Mucosa of gallbladder (tissue), 1 donor: ENCODE measurements at places on chromosomes 6 and 20. TPM values are rescaled to one million over a fixed set of nuclear protein-coding genes. Genes with fewer than 3 reads are reported as not detected.

DNA sequence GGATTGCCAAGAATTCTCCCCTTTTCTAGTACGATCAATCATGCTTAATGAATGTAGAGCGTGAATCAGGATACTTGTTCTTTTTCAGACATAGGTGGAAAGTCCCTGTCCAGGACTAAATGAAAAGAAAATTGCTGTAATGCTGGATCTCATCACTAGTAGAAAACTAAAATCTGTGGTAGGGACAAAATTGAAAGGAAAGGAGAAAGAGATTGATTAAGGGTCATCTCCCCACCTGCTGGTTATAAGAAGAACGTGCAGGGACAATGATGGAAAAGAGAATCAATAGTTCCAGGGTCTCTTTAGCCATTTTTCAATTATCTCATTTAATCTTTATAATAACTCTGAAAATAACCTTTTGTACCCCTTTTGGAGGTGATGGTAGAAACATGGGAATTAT, 18.7 kb upstream of the HLA-DRB1 start:
- no peak for DNase-seq

- no peak for DNase-seq
Observed at GRCh38 chr6:62324834-62325233, 38.8 kb upstream of the KHDRBS2 start.

DNA sequence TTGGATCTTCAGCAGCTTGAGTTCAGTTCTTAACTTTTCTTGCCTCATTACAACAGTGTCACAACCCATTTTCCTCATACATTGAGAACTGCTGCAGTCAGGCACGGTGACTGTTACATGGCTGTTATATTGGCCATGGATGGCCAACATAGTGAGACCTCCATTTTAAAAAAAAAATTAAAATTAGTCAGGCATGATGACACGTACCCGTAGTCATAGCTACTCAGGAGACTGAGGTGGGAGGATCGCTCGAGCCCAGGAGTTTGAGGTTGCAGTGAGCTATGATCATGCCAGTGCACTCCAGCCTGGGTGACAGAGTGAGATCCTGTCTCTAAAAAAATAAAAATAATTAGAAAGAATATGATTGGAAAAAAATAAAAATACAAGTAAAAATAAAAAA, 9.9 kb upstream of the MMP24 start:
- no peak for DNase-seq

DNA sequence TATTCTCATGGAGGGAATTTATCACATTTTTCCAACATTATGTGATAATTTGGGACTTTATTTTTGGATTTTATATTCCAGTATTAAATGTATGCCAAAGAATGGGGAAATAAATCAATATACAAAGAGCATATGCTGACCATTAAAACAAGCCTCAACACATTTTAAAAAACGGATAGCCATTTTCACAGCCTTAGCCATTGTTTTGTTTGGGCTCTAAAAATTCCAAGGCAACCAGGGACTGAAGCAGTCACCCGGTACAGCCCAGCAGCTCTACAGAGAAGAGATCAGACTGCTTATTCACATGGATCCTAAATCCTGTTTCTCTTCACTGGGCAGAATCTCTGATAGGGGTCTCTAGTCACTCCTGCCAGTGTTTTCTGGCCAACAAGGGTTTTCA, 150.2 kb upstream of the OGFRL1 start:
- no peak for DNase-seq

DNA sequence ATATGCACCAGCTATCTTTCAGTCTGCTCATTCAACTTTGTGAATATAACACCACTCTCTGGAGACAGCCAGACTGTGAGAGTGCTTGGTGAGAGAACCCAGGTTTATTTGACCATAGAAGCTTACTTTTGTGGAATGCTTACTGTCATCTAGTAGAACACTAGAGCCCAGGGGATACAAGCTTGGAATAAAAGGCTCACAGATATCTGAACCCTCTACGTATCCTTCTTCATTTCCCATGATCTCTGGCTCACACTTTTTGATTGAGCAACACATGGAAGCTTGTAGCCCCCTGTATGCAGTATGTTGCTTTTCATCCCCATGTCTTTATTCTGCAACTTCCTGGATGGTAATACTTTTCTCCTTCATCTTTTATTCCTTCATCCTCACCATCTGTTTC, 835.3 kb upstream of the CITED2 start:
- no peak for DNase-seq

GRCh38 chr6:144152334-144152900, 2.1 kb downstream of the STX11 start:
- no peak for DNase-seq

DNA sequence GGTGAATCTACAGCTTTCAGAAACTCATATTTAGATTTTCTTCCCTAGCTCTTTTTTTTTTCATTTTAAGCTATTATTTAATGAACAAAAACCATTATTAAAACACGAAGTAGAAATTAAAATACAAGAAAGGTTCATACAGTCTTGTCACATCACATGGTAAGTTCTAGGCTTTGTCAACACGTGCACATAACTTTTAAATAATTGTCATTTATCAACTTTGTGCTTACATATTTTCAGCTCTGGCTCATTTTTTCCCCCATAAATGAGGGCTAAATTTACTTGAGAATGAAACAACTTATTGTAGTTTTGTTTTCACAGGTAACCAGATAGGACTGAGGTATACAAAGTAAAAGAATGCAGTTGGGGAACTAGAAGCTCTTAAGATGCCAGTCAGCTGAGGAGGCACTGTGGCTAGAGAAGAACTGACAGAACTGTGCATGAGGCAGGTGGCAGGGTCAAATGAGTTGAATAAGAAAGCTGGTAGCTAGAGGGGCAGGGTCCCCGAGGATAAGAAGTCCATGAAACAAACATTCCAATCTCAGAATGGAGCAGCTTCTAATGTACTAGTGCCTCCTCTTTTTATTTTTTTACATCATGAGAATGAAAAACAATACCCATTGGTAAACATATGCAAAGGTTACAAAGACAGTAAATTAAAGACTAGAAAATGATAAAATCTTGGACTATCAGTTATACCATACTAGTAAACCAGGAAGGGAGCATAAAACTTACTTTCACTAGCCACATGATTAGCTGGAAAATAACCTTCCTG, 141.5 kb downstream of the MYB start:
- DNase-seq = no peak

- peak; percentile 81 for DNase-seq
Observed at GRCh38 chr6:83430611-83431544, at the start of gene ME1. TSS of gene ME1 (minus strand) at chr6:83431051. CDS start at chr6:83430954, 97 bp downstream.

DNA sequence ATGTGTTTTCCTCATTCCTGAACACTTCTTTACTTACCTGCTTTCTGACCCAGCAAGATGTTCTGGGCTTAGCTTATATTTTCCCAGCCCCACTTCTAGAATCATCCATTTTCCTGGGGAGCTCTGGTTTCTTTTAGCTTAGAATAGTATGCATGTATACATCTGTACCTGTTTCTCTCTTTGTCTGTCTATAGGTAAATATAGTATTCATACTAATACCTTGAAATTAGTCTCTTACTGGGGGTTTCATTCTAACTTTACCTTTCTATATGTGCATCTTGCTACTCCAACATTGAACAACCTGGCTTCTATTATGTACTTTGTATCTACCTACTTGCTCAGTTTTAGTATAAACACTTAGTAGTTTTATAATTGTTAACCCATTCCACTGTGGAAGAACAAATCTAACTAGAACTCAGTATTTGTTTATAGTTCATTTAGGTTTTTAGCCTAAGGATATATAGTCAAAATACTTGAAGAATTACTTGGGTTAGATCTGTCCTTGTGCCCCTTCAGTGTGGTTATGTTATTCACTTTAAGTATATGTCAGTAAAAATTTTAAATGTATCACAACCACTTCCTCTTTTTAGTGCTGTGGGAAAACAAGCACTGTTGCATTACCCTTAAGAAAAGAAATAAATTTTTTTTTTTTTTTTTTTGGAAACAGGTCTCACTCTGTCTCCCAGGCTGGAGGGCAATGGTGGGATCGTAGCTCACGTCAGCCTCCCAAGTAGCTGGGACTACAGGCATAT, 54.0 kb downstream of the ASXL1 start:
- DNase-seq = no peak

DNA sequence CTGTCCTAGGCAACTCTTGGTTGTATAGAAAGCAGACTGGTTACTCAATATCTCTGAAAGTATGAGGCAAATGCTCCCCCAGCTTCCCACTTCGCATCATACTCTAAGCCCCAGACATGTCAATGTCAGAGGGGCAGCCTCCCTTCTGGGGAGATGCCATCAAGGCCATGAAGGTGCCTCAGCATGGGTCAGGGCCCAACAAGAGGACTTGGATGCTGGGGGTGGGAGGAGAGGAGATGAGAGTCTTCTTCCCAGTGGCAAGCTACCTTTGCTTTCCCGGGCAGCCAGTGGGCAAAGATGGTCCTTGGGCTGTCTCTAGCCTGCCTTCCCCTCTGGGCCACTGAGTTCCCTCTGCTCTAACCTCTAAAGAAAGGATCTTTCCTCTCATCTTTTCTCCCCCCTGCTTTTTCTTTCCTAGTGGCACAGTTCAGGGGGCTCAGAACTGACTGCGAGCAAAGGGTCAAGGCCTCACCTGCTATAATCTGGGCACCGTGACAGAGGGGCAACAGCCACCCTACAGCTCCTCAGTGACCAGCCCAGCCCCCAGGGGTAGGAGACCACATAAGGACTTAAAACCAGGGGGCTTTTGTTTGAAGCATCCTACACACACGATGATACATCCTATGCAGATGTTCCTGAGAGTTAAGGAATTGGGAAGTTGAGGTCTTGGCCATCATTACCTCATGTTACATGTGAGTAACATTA, 26.2 kb downstream of the MOCS1 start:
- DNase-seq = no peak

DNA sequence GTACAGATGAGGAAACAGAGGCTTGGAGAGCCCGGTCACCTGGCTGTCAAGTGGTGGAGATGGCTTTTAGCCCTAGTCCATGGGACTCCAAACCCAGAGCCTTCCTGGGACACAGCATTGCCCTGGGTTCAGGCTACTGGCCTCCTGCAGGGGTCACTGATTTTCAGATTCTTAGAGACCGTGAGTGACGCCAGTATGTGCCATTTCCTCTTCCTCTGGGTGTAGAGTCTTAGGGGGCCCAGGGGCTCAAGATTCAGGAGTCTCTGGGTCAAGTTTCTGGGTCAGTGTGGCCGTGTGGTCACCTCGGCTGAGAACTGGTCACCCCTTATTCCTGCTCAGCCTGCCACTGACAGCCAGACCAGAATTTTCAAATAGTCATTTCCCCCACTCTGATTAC, 574 bp downstream of the ARHGAP40 start:
- no peak for DNase-seq

DNA sequence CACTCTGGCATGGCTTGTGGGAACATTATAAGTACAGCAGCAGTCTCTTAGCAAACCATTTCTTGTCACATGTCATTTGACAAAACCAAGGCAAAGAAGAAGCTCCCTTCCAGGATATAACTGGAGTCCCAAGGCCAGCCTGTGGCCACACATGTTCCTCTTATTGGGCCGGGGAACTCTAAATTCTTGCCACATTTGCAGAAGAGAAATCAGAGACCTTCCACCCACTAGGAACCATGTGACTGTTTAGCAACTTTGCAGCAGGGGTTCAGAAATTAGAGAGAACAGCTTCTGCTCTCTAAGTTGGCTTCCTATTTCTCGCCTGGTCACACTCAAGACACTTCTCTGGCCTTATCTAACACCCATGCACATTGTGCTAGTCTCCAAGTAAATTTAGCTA, 20.4 kb upstream of the MEP1A start:
- DNase-seq = peak; percentile 40

GRCh38 chr20:7967199-7967844, 27.1 kb upstream of the HAO1 start:
- no peak for DNase-seq

BTBD3 gene
- total RNA-seq = 33.6 TPM

DDO gene
- 5.6 TPM for total RNA-seq

RAET1L gene
- not detected for total RNA-seq

HUS1B gene
- total RNA-seq = 0.46 TPM

ARMH2 gene
- not detected for total RNA-seq
